ENCODE measurements at places on chromosomes 3 and 15.

- DNase-seq = no peak
Measured at GRCh38 chr3:159172473-159172872, 370.6 kb downstream of the MFSD1 start.

- peak; percentile 86 for DNase-seq
Measured at GRCh38 chr3:108477511-108478147, 32.8 kb downstream of the MYH15 start.

- no peak for DNase-seq
Measured at GRCh38 chr15:101773496-101774100, 29.7 kb upstream of the OR4F6 start.

DNA sequence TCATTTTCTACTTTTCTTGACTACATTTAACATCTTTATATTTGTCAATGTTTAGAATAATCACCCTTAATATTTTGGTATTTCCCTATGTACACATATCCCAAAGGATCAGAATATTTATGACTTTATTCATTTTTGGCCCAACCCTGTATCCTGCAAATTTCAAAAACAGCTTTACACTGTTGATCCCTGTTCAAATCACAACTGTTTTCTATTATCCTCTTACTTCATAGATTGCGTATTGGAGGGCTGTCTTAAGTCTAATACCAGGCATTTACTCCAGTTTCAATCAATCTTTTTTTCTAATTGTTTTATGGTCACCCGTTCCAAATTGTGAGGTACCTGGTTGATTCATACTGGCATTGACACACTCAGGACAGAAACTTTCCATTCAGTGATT is 107.9 kb downstream of the RPL22L1 start:
- no peak for DNase-seq

DNA sequence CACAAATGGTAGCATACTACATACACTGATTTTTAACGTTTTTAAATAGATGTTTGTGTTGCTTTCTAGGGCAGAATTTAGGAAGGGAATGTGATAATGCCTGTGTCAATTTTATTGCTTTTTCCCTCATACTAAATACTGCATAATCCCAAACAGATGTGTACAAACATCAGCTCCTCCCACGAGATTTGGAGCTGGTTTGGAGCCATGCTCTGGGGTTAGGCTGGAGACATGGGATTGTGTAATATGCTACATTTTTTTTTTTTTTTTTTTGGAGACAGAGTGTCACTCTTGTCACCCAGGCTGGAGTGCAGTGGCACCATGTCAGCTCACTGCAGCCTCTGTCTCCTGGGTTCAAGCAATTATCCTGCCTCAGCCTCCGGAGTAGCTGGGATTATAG is 80.1 kb downstream of the EBLN2 start:
- DNase-seq = no peak

Measured in NCI-H446 (cell line).